ENCODE measurements at places on chromosomes 3 and 15. TPM values are rescaled to one million over a fixed set of nuclear protein-coding genes. Genes with fewer than 3 reads are reported as not detected.
A peak's percentile ranks its signal among the peaks of the same experiment; 100 is the strongest.

The CPN2 gene
- total RNA-seq = not detected

The ICE2 gene
- 20.4 TPM for total RNA-seq

The BBS4 gene
- total RNA-seq = 8.6 TPM

The SLC6A20 gene
- not detected for total RNA-seq

The CCR3 gene
- total RNA-seq = not detected

The CXCR6 gene
- 1.7 TPM for total RNA-seq

- H3K4me3 ChIP-seq = no peak overlapping the region
- no peaks in the 10 kb centered on the region for H3K36me3 ChIP-seq
- H3K4me1 ChIP-seq = peaks cover 21% of the 10 kb centered on the region
- H3K27me3 ChIP-seq = no peaks in the 10 kb centered on the region
- no peak overlapping the region for H3K27ac ChIP-seq
These were observed 85.0 kb downstream of the FAM81A start for GRCh38 chr15:59522988-59523461.

DNA sequence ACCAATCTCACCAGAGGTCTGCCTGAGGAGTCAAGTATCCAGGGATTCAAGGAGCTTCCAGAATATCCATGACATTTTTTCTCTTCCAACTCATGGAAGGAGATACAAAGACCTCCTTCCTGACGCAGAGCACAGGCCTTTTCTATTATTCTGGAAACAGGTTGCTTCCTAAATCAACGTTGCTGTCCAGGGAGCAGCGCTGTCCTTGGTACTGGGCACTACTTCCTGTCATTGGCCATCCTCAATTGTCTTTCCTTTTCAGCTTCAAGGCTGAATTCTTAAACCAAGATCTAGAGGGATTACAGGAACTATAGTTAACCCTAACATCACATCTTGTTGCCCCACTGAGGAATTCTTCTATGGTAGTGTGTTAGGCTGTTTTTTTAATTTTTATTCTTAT is 50.4 kb upstream of the TBC1D21 start:
- H3K36me3 ChIP-seq = no peaks in the 10 kb centered on the region
- H3K27me3 ChIP-seq = no peaks in the 10 kb centered on the region
- no peak for DNase-seq
- H3K27ac ChIP-seq = no peak overlapping the region

DNA sequence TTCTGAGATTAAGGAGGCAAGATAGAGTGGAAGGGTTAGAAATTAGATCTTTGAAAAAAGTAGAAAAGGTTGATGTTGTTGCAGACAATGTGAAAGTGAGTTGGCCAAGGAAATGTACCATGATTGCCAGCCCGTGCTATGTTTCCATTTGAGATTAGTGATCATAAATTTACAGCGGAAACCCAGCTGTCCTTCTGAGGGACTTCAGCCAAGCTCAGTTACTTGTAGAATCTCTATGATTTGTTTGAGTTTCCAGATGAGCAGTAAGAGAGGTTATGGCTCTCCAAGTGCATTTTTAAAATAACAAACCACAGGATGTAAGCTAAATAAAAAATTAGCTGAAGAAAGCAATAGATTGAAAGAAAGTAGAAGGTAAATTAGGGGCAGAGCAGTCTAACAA is 54.2 kb upstream of the RBMS3 start:
- no peak for DNase-seq
- H3K4me3 ChIP-seq = no peak overlapping the region
- no peak overlapping the region for H3K27ac ChIP-seq
- H3K27me3 ChIP-seq = no peaks in the 10 kb centered on the region
- no peaks in the 10 kb centered on the region for H3K4me1 ChIP-seq

DNA sequence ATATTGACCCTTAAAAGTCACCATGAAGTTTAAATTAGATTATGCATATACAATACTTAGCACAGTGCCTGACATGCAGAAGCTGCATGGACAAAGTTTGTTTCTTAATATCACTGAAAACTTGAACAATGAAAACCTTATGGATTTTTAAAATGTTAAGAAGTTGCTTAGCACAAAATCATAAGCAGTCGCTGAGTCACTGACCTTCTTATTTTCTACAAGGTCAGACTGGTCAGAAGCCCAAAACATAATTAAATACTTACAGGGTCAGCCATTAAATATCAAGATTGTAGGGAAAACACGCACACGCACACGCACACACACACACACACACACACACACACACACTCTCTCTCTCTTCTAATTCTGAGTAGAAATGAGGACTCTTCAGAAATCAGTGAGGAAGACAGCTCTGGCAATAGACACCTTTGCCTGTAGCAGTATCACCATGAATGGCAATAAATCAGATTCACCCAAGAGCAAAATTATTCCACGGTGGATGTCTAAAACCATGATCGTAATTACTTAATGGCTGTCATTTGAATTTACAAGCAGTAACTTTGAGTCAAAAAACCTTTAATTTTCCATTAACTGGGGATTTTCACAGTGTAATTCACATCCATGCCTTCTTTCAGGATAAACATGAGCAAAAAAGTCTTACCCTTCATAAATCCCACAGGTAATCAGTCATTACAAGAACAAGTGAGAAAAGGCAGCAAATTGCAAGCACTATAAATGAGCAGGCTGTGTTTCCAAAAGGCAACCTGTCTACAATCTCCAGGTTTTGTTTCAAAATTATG is 147.5 kb downstream of the OSBPL10 start:
- H3K36me3 ChIP-seq = no peaks in the 10 kb centered on the region
- H3K27me3 ChIP-seq = no peaks in the 10 kb centered on the region
- no peak overlapping the region for H3K27ac ChIP-seq
- no peak overlapping the region for H3K4me3 ChIP-seq
- no peak for DNase-seq
- H3K4me1 ChIP-seq = peaks cover 2% of the 10 kb centered on the region

DNA sequence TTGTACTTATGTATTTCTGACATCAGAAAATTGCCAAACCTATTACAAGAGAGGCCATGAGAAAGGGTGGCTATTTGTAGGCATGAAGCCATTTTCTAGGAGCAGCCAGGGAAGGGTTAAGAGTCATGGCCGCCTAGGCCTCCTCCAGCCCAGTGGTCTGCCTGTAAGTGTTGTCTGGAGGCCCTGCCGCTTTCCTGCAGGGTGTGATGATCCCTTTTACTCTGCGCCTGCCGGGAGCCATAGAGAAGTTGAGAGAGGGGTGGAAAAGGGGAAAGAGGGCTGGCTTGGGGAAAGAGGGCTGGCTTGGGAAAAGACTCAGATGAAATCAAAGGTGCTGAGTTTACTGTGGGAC is 29.1 kb upstream of the KCTD6 start:
- DNase-seq = no peak
- no peak overlapping the region for H3K4me3 ChIP-seq
- H3K27me3 ChIP-seq = no peaks in the 10 kb centered on the region
- H3K36me3 ChIP-seq = no peaks in the 10 kb centered on the region
- no peak overlapping the region for H3K27ac ChIP-seq
- H3K4me1 ChIP-seq = peaks cover 7% of the 10 kb centered on the region

DNA sequence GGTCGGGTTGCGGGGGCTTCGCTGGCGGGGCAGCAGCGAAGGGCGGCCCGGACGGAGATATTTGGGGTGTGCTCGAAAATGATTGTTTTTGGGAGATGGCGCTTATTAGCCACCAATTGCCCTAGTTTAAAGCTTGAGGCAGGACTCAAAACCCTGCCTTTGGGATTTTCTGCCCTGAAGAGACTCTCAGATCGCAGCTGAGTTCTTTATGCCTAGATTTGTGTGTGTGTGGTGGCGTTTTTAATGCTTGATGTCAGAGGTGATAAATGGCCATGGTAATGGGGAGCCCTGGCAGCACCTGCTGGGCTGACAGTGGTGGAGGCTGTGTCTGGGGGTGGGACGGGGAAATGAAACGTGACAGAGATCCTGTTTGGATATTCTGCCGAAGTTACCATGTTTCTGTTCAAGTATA is 604 bp downstream of the KCTD6 start:
- peaks cover 22% of the 10 kb centered on the region for H3K4me1 ChIP-seq
- H3K4me3 ChIP-seq = peak overlapping the region; percentile 81
- DNase-seq = peak; percentile 8
- H3K27me3 ChIP-seq = no peaks in the 10 kb centered on the region
- H3K27ac ChIP-seq = no peak overlapping the region
- H3K36me3 ChIP-seq = no peaks in the 10 kb centered on the region

DNA sequence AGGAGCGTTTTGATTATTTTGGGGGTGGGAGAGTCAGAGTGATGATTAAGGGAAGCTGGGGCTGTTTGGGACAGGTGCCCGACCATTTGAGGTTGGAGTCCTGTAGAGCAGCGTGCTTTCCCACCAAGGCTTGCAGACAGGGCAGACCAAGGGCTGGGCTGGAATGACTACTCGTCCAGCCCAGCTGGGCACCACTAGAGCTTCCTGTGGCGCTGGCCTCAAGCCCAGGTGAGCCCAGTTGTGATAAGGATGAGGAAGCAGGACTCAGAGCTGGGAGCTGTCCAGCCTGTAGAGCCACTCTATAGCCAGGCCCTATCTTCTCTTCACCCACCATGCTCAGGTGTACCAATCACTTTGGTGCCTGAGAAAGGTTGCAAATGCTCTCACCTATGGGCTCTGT is 75.8 kb upstream of the ACAN start:
- H3K27me3 ChIP-seq = no peaks in the 10 kb centered on the region
- H3K4me3 ChIP-seq = no peak overlapping the region

- no peaks in the 10 kb centered on the region for H3K27me3 ChIP-seq
- DNase-seq = no peak
- peaks cover 18% of the 10 kb centered on the region for H3K4me1 ChIP-seq
- no peak overlapping the region for H3K4me3 ChIP-seq
These were observed 8.4 kb downstream of the ABHD2 start for GRCh38 chr15:89096664-89097063.

DNA sequence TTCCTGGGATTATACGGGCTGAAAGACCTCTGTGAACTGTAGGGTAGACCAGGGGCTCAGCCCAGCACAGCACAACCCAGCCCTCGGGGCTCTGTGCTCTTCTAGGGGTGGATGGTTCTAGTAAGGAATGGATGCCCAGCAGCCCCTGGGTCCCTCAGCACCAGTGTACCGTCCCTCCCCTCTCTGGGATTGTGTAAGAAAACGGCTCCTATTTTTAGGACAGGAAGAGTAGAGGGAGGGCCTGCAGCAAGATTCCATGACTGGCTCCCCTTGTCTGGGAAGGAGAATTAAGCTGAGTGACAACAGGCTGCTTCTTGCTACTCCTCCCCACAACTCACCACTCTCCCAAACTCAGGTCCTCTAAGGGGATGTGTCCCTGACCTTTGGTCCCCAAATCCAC is 270.8 kb upstream of the TOPAZ1 start:
- no peak overlapping the region for H3K27ac ChIP-seq
- H3K4me3 ChIP-seq = no peak overlapping the region
- H3K36me3 ChIP-seq = no peaks in the 10 kb centered on the region
- H3K4me1 ChIP-seq = no peaks in the 10 kb centered on the region
- peaks cover 6% of the 10 kb centered on the region for H3K27me3 ChIP-seq

- no peaks in the 10 kb centered on the region for H3K4me1 ChIP-seq
- no peaks in the 10 kb centered on the region for H3K27me3 ChIP-seq
- no peak for DNase-seq
- no peak overlapping the region for H3K4me3 ChIP-seq
These were observed 85.0 kb downstream of the FBN1 start for GRCh38 chr15:48560321-48561051.

GRCh38 chr15:63045879-63046278 is 3.3 kb downstream of the TPM1 start:
- no peak overlapping the region for H3K4me3 ChIP-seq
- H3K27ac ChIP-seq = no peak overlapping the region
- H3K36me3 ChIP-seq = no peaks in the 10 kb centered on the region
- DNase-seq = no peak

DNA sequence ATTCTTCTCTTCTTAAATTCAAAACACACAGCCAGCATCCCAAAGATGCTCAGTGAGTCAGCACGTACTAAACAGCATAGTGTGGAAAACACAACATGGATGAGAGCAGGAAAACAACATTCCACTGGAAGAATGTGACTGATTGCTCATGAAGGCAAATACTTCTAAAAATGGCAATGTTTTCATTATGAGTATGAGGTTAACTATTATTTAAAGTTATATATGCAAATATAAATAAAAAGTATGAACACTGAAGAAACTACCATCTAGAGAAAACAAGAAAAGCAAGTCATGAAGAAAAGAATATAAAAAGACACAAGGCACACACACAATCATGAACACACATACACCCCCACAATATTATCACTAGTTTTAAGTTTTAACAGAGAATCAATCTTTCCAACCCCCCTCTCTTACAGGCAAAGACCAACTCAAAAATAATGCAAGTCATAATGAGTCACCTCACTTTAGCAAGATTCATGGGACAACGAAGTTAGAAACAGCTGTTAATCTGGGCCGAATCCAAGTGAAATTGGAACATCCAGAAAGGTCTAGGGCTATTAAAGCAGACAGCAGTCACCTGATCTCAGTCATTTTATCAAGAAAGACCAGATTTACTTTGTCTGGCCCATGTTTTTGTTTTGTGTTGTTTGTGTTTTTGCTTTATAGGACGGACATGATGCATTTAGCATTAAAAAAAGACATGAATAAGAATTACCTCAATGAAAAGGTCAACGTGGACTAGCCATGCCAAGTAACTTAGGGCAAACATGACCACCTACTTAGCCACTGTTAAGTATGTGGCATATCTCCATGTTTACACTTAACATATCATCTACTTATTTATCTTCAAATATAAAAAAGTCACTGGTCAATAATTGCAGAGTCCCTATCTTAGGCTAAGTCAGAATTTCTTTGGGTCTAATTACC is 18.1 kb downstream of the GBE1 start:
- no peaks in the 10 kb centered on the region for H3K4me1 ChIP-seq
- no peak overlapping the region for H3K27ac ChIP-seq
- H3K36me3 ChIP-seq = no peaks in the 10 kb centered on the region
- no peak for DNase-seq

DNA sequence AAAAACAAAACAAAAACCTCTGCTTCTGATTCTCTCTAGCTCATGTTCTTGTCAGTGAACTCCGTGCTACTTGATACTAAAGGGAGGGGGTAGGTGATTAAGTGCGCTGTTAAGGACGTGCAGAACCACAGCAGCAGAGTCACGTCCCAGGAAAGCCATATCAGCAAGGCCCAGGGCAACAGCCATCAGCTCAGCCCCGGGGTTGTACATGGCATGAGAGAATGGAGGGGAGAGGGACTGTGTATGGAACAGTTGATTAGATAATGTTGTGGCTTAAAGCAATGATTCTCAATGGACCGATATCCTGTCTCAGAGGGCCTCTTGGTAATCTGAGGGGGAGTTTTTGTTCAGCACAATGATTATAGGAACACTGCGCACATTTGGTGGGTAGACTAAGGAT is 27.6 kb downstream of the C2CD4A start:
- H3K4me3 ChIP-seq = no peak overlapping the region
- no peak for DNase-seq
- H3K27me3 ChIP-seq = no peaks in the 10 kb centered on the region
- H3K36me3 ChIP-seq = no peaks in the 10 kb centered on the region
- H3K27ac ChIP-seq = no peak overlapping the region
- no peaks in the 10 kb centered on the region for H3K4me1 ChIP-seq

GRCh38 chr3:53483821-53484220 is 10.6 kb upstream of the CACNA1D start:
- DNase-seq = no peak
- H3K4me3 ChIP-seq = no peak overlapping the region
- peaks cover 4% of the 10 kb centered on the region for H3K27me3 ChIP-seq

DNA sequence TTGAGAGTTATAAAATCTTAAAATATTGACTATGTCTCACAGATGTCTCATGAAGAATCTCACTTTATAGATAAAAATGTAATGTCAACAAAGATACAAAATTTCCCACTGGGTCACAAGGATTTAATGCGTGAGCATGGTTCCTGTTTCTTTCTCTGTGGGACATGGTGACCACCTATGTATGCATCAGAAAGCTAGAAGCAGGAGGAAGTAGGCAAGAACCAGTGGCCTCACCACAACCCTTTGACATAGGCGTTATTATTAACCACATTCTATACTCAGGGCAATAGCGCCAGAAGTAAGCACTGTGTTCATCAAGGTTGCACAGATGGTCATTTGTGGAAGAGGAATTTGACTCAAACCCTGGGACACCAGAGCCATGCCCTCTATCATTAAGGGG is 11.7 kb upstream of the ADAMTS17 start:
- no peak for DNase-seq
- H3K27ac ChIP-seq = no peak overlapping the region
- no peak overlapping the region for H3K4me3 ChIP-seq
